ENCODE measurements at places on chromosomes 2 and 18.

DNA sequence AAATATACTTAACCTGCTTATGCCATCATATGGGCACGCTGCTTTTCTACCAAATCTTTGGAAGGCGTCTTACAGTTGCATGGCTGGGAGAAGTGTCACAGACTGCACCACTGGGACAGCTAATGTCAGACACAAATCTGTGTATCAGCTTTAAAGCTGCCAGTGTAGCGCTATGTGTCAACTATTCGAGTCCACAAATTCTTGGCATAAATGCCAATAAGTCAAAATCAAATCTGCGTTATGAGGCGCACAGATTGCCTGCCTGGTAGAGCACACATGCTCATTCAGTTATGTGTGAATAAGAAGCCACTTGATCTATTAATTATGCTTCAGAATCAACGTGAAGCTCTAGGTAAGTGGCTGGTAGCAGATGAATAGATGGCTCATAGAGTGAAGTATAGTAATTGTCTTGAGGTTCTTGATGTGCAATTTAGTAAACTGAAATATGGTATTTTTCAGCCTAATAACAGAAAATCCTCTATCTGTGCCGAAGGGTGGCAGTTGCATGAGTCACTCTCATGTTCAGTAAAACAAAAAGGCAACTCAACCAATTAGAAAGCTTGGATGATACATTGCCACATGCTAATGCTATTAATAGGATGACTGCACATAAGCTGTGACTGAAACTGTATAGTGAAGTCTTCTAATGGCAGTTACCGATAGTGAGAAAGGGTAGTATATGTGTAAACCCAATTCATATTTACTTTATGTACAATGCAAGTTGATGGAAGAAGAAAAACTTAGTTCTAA is 52.0 kb downstream of the DCC start:
- no peak for DNase-seq

DNA sequence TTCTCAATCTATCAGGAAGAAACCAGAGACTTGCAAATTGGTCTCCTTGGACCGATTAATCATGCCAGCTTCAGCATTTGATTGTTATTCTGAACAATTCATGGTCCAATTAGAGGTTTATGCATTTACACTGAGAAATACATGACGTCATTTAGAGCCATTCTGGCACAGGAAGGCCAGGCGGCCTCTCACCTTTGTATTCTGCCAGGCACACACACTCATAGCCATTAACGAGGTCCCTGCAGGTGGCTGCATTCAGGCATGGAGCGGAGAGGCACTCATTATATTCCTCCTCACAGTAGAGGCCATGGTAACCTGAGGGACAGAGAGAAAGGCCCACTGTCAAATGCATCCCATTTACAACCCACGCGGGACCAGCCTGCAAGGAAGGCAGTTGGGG is 146.8 kb upstream of the PID1 start:
- DNase-seq: no peak

GRCh38 chr2:158291544-158292180 is 164.9 kb downstream of the CCDC148 start:
- DNase-seq: no peak

DNA sequence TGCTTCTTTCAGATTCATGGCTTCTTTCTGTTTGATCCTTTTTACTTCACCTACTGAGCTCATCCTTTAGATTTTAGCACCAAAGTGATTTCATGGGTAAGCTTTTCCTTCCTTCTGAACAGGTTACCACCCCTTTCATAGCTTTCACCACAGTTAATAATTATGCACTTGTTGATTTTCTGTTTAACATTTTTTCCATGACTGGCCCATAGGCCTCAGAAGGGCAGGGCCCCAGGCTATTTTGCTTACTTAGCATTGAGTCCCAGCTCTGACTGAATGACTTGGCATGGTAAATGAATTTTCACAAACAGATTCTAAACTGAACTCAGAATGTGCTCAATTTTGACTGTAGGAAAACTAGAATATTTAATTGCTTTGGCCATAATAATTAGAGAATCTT is 177.0 kb downstream of the GCA start:
- DNase-seq: no peak

DNA sequence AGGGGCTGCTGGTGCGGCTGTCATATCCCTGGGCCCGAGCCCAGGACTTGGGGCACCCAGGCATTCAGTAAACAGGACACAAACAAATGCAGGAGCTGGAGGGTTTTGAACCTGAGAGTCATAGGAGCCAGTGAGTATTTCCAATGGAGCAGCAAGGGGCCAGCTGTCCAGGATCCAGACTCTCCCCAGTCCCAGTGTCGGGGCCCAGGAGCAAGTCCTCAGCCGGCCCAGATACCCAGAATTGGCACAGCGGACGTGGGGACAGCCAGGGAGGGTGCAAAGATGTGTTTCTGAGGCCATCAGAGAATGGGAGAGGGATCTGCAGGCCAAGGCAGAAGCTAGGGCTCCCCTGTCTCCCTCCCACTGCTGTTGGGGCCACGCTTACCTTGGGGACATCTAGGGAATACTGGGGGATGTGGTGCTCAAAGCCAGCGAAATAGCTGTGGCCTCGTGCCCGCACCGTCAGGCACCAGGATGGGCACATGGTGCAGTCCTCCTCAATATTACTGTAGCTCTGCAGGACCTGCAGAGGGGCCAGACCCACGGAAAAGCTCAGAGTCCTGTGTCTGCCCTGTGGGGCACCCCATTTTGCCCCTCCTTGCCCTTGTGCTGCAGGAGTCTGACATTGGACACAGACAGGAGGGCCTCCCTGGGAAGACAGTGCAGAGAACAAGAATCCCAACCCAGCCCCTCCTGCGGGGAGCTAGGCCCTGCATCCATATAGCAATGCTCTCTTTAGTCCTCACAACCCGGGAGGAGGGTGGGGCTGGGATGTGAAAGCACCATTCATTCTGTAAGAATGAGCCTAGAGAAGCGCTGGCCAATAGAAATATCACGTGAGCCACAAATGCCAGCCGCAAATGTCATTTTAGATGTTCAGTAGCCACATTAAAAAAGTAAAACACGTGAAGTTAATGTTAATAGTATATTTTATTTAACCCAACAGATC is 15.4 kb downstream of the CFAP65 start:
- no peak for DNase-seq

DNA sequence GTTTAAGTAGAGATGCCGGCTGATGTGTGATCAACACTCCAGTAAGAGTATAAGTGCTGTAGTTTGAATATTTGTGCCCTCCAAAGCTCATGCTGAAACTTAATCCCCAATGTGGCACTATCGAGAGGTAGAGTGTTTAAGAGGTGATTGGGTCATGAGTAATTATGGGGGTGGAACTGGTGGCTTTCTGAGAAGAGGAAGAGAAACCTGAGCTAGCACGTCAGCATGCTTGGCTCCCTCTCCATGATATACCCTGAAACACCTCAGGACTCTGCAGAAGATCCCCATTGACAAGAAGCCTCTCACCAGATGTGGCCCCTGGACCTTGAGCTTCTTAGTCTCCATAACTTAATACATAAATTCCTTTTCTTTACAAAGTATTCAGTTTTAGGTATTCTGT is 584.8 kb downstream of the TSN start:
- no peak for DNase-seq

- no peak for DNase-seq
Measured at GRCh38 chr2:236628256-236628901, 58.8 kb downstream of the ACKR3 start.

GRCh38 chr18:5842653-5843052 is 52.7 kb downstream of the TMEM200C start:
- no peak for DNase-seq

DNA sequence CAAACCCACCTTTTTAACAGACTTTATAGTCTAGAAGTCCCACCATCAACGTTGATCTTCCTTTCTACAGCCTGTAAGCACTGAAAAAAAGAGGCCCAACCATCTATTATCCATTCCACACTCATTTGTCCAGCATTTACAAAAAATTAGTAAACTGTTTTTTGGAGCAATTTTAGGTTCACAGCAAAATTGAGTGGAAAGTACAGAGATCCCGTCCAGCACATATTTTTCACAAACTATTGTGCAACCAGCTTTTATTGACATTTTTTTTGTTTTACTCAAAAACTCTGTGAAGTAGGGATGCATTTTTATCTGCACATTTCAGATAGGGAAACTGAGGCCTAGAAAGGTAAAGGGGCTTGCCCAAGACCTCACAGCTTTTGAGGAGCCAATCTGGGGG is 68.6 kb downstream of the TNP1 start:
- DNase-seq: no peak

DNA sequence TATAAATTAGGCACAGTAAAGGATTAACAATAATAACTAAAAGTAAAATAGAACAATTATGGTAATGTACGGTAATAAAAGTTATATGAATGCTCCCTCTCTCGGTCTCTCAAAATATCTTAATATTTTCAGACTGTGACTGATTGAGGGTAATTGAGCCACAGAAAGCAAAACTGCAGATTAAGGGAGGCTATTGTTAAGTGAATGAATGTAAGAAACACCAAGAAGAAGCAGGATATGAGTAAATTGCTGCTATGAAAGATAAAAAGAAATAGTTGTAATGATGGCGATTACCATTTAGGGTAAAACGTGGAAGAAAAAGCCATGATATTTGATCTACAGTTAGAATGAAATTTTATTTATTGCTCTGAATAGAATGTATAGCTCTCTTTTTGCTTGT is 24.1 kb downstream of the GULP1 start:
- no peak for DNase-seq

DNA sequence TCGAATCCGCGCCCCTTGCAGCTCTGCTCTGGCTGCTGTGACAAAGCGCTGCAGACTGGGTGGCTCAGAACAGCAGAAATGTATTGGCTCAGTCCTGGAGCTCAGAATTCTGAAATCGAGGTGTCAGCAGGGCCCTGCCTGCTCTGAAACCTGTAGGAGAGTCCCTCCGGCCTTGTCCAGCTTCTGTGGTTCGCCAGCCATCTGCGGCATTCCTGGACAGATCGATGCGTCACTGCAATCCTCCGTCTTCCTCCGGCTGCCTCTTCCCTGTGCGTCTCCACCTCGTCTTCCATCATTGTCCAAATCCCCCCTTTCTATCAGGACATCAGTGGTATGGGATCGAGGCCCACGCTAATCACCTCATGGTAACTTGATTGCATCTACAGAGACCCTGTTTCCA is 115.2 kb downstream of the RNF144A start:
- DNase-seq: no peak

DNA sequence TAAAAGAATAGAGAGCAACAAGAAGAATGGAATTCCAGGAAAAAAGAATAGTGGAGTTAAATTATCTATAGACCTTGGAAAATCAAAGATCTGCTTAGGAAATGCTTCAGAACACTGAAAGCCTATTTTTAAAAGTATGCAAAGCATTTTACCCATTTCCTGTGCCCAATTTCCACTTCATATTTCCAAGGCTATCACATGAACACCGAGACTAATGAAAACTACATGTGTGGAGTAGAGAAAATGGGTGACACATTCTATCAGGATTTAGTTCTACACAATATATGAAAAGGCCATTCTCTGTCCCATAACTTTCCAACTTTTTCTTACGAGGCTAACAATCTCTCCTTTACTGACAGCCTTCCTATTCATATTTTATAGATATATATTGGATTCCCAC is 279.4 kb downstream of the CCDC178 start:
- no peak for DNase-seq

GRCh38 chr2:27099334-27099955 is 12.9 kb downstream of the KHK start:
- DNase-seq: no peak

- DNase-seq: no peak
Measured at GRCh38 chr2:103288696-103289095, 526.9 kb downstream of the TMEM182 start.

DNA sequence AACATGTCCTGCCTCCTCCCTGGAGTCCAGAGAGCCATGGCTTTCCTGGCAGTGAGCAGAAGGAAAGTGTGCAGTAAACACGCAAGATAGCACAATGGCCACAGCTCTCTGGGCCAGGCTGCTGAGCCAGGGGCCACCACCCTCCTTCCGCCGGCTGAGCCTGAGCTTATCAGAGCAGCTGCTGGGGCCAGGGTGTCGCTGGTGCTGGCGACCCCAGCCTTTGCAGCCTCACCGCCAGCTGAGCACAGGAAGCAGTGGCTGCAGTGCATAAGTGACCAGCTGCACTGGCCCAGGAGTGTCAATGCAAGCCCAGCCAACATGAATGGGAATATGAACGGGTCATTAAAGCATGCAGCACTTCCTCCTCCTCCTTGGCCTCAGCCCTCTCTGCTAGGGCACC is 172.0 kb downstream of the ZFP36L2 start:
- no peak for DNase-seq

- DNase-seq: no peak
Measured at GRCh38 chr2:138319616-138320015, 182.0 kb upstream of the SPOPL start.

DNA sequence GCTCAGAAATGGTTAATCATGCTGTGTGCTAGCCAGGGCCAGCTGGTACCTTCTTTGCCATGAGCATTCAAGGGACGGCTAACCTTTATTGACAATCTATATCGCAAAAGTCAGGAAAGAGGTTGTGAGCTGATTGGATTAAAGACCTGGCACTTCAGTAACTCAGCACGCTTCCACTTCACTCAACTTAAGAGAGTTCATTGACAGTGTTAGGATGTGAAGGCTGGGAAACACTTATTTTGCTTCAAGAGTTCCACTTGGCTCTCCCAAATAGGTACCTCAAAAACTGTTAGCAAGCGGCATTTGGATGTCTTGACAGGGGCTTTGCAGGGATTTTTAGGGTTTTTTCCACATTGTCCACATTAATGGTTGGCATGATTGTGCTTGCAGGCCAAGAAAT is 25.1 kb upstream of the TXNDC2 start:
- DNase-seq: no peak

- no peak for DNase-seq
Measured at GRCh38 chr2:109177635-109178034, 48.6 kb downstream of the SH3RF3 start.

DNA sequence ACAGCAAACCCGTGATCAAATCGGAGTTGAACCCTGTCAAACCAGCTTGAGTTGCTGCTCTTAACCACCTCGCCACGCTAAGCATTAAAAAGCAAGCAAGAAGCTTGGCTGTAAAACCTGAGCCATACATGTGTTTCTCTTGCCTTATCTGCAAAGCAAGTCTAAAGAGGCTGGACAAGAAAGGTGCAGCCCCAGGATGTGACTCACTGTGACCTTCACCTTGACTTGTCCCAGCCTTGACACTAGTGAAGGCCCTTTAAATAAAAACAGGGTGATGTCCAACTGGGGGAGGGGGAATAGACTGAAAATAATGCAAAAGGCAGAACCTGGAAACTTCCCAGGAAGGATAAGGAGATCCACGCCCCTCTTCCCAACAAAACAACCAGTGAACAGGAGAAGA is 127.6 kb upstream of the NPAS2 start:
- DNase-seq: no peak

GRCh38 chr2:141927536-141927935 is 203.3 kb downstream of the LRP1B start:
- DNase-seq: no peak

- DNase-seq: no peak
Measured at GRCh38 chr2:84838434-84839145, 42.3 kb downstream of the TRABD2A start.

GRCh38 chr2:225584796-225585195 is 185.3 kb downstream of the NYAP2 start:
- DNase-seq: no peak

DNA sequence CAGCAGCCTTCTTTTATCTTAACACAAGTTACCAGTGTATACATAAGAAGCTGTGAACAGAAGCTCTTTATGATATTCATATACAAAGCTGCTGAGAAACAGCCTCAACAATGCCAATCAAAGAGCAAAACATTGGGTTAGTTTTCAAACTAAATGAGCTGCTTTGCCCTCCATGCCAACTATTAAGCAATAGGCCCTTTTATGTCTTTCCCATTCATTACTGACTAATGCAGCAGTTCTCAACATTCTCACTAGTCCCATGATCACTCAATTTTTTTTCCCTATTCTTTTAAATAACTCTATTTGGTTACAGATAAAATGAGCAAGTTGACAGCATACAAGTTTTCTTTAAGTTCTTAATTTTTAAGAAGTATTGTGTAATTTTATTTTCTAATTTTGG is 57.9 kb upstream of the FRZB start:
- no peak for DNase-seq

All from suppressor macrophage (primary cell).